ENCODE measurements at places on chromosomes 7 and 10.

GRCh38 chr7:74312418-74313028 is 23.3 kb downstream of the CLIP2 start:
- H3K27me3 ChIP-seq = no peaks in the 10 kb centered on the region
- no peak overlapping the region for H3K27ac ChIP-seq
- H3K36me3 ChIP-seq = peaks cover 15% of the 10 kb centered on the region
- H3K4me3 ChIP-seq = no peak overlapping the region

GRCh38 chr7:106167439-106168136 is 55.5 kb upstream of the SYPL1 start:
- no peaks in the 10 kb centered on the region for H3K27me3 ChIP-seq
- H3K4me3 ChIP-seq = no peak overlapping the region
- H3K27ac ChIP-seq = no peak overlapping the region
- H3K4me1 ChIP-seq = no peaks in the 10 kb centered on the region
- no peaks in the 10 kb centered on the region for H3K36me3 ChIP-seq

- peak; percentile 26 for DNase-seq
- H3K4me3 ChIP-seq = peak overlapping the region; percentile 46
- no peaks in the 10 kb centered on the region for H3K4me1 ChIP-seq
- H3K36me3 ChIP-seq = no peaks in the 10 kb centered on the region
- peaks cover 71% of the 10 kb centered on the region for H3K27me3 ChIP-seq
These were observed 166.4 kb upstream of the PPP1R3A start for GRCh38 chr7:114085313-114085591.

GRCh38 chr7:37027104-37027503 is 302.8 kb upstream of the AOAH start:
- no peaks in the 10 kb centered on the region for H3K36me3 ChIP-seq
- no peaks in the 10 kb centered on the region for H3K27me3 ChIP-seq
- no peak overlapping the region for H3K4me3 ChIP-seq
- DNase-seq = no peak
- peaks cover 3% of the 10 kb centered on the region for H3K4me1 ChIP-seq

GRCh38 chr7:157722137-157723060 is 385.6 kb downstream of the DNAJB6 start:
- no peaks in the 10 kb centered on the region for H3K27me3 ChIP-seq
- no peak for DNase-seq
- H3K36me3 ChIP-seq = no peaks in the 10 kb centered on the region
- peaks cover 7% of the 10 kb centered on the region for H3K4me1 ChIP-seq

DNA sequence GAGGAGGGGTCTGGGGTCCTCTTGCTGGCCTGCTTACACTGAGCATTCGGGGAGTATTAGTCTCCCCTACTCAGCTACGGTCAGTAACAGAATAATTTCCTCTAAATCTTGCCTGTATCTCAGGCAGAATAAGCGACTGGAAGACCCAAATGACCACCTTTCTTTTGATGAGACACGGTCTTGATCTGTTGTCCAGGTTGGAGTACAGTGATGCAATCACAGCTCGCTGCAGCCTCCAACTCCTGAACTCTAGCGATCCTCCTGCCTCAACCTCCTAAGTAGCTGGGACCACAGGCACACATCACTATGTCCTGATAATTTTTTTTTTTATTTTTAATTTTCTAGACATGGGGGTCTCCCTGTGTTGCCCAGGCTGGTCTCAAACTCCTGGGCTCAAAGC is 17.2 kb downstream of the CCL24 start:
- no peaks in the 10 kb centered on the region for H3K4me1 ChIP-seq
- H3K27me3 ChIP-seq = peaks cover 43% of the 10 kb centered on the region

DNA sequence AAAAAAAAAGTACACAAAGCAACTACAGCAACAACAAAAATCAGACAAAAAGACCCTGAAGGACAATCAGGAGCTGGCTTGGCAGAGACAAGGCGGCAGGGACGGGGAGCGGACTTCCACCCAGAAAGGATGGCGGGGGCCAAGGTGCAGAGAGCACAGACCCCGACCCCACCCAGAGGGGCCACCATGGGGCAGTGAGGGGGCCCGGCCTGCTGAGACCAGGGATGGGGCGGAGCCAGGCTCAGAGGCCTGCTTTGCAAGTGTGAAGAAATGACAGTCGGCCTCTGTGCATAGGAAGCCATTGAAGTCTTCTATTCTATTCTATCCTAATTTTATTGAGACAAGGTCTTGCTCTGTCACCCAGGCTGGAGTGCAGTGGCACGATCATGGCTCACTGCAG is 82.0 kb downstream of the ELFN1 start:
- H3K4me1 ChIP-seq = peaks cover 25% of the 10 kb centered on the region
- no peaks in the 10 kb centered on the region for H3K36me3 ChIP-seq
- DNase-seq = peak; percentile 20
- no peaks in the 10 kb centered on the region for H3K27me3 ChIP-seq
- no peak overlapping the region for H3K4me3 ChIP-seq
